ENCODE measurements at places on chromosomes 13 and 19. TPM values are rescaled to one million over a fixed set of nuclear protein-coding genes. Genes with fewer than 3 reads are reported as not detected.

DNA sequence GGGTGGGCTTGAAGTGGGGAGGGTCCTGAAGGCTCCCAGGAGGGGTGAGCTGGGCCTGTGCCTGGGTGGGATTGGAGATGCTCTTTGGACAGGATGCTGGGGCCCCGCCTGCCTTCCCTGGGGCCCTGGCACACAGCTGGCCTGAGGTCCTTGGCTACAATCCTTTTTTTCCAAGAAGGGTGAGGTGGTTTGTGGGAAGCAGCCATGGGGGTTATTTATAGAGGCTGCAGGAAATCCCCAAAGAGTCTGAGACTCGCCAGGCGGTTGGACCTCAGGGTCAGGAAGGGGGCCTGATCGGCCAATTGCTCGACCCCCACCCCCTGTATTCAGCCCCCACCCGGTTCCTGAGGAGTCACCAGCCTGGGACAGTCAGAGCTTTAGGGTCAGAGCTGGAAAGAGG is 10.0 kb downstream of the GTPBP3 start:
- DNase-seq = no peak

DNA sequence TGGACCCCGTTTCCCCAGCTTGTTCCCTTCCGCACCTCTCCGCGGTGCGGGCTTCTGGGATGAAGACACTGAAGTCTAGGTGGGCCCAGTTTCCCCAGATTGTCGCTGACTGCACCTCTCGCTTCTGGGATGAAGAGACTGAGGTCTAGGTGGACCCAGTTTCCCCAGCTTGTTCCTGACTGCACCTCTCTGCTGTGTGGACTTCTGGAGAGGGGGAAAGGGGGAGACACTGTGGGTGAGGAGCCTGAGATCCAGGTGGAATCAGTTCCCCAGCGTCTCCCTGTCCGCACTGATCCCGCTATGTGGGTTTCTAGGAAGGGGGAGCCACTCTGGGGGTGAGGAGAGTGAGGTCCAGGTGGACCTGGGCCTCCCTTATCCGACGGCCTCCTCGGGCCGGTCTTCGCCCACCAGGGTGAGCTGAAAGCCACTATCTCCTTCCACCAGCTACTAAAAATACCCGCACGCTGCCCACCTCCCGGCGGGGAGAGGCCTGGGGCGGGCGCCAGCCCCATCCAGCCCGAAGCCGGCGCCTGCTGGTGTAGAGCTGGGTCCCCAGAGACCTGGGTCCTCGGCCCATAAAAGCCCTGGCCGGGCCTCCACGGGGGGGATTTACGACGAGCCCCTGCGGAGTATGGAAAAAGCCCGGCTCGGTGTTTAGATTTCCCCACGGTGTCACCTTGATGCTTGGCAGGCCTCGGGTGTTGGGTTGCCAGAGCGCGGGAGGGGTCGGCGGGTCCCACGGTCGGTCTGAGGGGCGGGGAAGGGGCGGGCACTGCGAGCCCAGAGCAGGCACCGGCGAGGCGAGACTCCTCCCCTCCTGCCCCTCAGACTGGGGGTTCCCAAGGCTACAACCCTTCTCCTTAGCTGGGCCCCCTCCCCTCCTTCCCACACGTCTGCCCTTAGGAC is 10.6 kb downstream of the FUT6 start:
- DNase-seq = peak; percentile 47

GRCh38 chr13:46071590-46072249 is 19.2 kb upstream of the ZC3H13 start:
- no peak for DNase-seq

GRCh38 chr13:37747071-37747612 is 122.4 kb downstream of the TRPC4 start:
- no peak for DNase-seq

DNA sequence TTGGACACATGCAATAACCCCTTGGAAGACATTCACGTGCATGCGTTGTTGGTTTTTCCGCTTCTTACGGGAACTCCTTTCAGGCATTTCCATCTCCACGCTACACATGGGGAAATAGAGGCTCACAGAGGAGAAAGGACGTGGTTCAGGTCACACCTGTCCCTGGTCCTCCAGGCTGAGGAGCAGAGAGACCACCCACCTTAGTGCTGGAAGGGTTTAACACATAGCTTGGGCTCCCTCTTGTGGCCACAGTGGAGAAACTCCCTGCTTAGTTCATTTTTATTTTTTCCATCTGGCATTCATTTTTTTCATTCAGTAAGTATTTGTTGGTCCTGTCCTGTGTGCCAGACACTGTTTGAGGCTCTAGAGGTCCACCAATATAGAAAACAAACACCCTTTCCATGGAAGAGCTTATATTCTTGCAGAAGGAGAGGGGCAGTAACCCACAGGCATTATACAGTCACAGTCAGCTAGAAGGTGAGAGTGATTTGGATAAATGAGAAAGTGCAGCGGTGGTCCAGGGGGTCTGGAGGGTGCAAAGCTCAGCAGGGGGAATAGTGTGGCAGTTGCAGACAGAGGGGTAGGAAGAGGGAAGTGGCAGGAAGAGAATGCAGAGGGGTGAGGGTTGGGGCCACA is 24.2 kb upstream of the TTYH1 start:
- DNase-seq = peak; percentile 85

DNA sequence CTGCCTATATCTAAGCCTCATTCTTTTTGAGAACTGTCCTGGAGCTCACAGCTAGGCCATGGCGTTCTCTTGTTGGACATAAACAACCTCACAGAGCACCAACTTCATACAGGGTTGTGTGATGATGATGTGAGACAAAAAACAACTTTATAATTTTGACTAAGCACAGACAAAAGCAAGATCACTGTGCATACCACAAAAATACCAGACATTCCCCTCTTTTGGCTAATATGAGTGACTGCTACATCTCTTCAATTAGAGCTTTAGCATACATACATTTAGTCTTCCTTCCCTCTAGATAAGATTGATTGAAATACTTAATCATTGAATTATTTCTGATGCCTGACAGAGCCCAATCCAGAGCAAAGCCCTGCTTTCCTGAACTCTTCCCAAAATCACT is 8.3 kb downstream of the MAB21L1 start:
- DNase-seq = no peak

DNA sequence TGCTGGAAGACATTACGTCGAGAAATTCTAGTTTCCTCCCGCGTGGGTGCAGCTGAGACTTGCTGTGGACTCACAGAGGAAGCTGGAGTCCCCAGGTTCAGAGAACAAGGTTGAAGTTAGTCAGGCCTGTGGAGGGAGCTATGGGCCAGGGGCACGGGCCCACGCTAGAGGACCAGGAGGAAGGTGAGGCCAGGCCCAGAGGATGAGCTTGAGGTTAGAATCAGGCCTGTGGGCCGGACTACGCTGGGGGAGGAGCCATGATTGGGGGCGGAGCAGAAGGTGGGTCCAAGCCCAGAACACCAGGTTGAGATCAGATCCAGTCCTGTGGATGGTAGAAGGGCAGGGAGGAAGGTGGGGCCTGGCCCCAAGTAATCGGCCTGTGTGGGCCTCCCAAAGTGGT is 32.6 kb downstream of the ZNF846 start:
- no peak for DNase-seq

- no peak for DNase-seq
Observed at GRCh38 chr13:105587786-105588185, 947.7 kb downstream of the EFNB2 start.

- DNase-seq = no peak
Observed at GRCh38 chr19:20072936-20073335, 4.9 kb upstream of the ZNF90 start.

DNA sequence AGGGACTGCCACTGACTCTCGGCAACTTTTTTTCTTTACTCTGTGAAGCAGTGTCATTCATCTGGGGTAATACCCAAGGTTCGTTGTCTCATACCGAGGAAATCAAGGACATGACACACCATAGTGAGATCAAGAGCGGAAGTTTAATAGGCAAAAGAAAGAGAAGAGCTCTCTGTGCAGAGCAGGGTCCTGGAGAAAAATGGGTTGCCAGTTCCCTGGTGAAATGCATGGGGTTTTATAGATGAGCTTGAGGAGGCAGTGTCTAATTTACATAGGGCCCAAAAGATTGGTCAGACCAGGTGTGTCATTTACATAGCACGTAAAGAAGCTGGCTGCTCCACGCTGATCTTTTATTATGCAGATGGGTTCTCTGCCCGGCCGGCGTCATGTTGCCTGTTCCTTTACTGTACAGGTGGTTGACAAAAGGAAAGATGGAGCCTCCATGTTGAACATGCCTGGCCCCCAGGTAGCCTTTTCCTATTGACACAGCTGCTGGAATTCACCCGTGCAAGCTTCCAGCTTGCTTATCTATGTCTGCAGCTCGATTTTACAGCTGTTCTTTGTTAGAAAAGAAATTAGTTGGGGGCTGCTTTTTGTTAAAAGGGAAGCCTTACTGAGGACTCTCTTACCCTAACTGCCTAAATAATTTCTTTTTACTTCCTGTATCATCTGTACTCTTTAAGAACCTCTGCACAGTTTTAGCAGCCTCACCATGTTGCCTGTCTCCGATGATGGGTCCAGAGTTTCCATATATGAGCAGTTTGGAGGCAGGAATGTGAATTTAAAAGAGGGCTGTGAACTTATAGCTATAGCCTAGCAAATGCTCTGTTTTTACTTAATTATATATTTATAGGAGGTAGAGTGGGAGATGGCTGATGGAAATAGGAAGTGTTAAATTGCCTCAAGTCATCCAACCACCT is 98.0 kb upstream of the DIAPH3 start:
- no peak for DNase-seq

DNA sequence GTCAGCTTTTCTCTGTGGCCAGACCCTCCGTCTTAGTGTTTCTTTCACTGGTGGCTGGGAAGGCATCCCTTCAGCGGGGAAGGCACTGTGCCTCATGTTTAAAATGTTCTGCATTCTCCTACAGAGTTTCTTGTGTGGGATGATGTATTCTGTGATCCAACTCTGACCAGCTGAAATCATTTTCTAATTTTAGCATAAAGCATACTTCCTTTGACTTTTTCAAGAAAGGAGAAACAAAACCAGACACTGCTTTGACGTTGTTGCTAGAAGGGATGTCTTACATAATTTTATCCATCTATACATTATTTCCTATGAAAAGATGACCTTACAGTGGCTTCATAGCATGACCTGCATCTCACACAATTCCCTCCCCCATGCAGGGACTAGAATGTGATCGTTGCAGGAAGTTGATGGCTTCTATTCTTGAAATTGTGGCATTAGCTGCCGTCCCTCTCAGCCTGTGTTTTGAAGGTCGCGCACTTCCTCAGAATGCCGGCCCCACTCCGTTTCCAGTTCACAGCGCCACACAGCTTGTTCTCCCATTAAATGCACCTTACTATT is 38.6 kb upstream of the TEX29 start:
- DNase-seq = no peak

DNA sequence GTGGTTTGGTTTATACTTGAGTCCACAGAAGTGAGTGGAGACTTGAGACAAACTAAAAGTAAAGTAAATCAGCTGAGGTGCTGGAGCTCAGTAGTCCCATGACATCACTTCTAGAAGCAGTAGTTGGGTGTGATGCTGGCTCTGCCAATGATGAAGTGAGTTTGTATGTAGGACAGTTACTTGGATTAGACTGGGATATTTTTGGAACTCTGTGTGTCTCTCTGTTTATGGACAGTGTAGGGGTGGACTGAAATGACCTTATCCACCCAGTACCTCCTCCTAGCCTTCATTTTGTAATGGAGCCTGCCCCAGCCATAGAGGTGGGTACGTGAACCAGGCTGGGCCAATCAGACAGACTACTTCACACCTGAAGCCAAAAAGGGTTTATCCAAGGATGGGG is 52.2 kb downstream of the POLR1D start:
- no peak for DNase-seq

GRCh38 chr13:23468811-23469210 is 35.3 kb upstream of the SACS start:
- DNase-seq = no peak

- no peak for DNase-seq
Observed at GRCh38 chr13:51549593-51549992, 34.7 kb upstream of the WDFY2 start.

The ZNF813 gene
- 10.8 TPM for total RNA-seq

The LMTK3 gene
- total RNA-seq = 1.9 TPM

The SBSN gene
- total RNA-seq = not detected

The CAPN12 gene
- 28.6 TPM for total RNA-seq

The CBARP gene
- total RNA-seq = not detected
